Small intestine (tissue), 16 donors: ENCODE measurements at places on chromosomes 2 and 18.

GRCh38 chr18:21443776-21444464 lies 156.6 kb downstream of the ESCO1 start:
- DNase-seq = no peak

DNA sequence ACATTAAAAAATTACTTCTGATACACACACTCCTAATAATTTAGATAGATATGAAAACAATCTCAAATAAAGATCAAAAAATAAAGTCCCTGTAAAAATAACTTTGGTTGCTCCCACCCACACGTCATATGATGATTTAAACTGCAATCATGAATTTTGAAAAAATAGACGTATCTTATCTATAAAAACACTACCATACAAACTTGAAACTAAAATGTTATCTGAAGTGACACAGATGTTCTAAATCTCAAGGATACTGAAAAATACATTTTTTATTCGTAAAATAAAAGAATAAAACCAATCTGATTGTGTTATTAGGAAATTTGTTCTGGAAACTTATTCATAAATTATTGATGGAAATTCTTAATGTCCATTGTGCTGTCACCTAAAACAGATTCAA lies 8.1 kb upstream of the BOLA3 start:
- no peak for DNase-seq

GRCh38 chr2:238494573-238494961 lies 67.8 kb downstream of the ASB1 start:
- DNase-seq = no peak

GRCh38 chr18:37019157-37019827 lies 190.4 kb downstream of the KIAA1328 start:
- DNase-seq = no peak

DNA sequence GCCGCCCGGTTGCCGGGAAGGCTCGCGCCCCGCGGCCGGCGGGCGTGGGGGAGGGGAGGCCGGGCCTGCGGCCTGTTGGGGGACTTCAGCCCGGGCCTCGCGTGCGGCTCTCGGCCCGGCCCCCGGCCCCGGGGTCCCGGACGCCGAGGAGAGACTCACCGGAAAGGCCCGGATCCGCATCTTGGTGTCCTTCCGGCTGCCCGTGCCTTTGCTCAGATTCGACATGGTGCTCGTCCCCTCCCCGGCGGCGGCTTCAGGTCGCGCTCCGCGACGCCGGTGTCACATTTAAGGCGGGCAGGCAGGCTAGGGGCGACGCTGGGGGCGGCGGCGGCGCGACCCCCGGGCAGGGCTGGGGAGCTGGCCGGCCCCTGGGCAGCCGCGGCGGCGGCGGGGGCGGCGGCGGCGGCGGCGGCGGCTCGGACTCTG lies 365 bp downstream of the CUL3 start:
- peak; percentile 79 for DNase-seq

DNA sequence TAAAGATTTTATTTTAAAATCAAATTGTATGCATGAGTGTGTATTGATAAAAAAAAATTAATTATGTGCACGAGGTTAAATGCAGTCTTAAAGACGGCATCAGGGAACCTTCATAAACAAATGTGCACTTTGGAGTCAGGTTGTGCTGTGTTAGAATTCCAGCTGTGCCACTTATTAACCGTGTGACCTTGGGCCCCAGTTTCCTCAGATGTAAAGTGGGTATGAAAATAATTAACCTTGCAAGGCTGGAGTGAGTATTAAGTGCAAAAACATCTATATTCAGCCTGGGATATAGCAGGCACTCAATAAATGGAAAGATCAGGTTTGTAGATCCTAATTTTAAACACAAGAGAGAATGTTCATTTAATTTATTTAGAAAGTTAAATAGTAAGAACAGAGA lies 14.5 kb upstream of the MYCN start:
- peak; percentile 30 for DNase-seq

GRCh38 chr2:239118264-239118663 lies 270.4 kb downstream of the TWIST2 start:
- DNase-seq = no peak

DNA sequence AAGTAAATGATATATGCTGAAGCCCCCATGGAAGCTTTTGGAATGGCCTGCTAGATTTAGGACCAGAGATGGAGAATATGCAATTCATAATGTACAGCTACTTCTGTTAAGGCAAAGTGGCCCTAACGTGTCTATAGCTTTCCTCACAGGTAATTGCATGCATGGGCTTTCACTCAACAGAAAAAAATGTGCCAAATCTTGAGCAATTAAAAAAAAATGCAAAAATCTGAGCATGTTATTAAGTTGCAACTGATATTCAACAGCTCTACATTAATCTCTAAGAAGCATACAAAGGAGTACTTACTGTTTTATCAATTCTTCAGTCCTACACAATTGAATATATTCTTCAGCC lies 79.6 kb downstream of the EFEMP1 start:
- no peak for DNase-seq

DNA sequence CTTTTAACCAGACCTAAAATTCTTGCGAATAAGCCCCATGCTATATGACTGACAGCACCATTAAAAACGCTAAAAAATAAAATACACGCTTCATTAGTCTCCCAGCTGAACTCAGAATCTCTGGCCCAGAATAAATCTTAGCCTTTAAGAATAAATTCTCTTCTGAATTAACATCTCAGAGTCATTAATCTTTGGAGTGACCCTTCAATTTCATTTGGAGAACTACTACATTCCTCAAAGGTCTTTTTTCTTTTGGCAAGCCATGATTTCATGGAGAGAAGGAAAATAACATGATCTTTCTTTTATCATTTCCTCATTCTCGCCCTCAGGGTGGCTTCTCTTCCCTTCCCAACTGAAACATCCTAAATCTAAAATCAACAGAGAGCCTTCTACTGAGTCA lies 259.0 kb downstream of the AFF3 start:
- DNase-seq = no peak

- peak; percentile 79 for DNase-seq
These were observed 21.1 kb downstream of the CPS1 start for GRCh38 chr2:210577263-210578071.

DNA sequence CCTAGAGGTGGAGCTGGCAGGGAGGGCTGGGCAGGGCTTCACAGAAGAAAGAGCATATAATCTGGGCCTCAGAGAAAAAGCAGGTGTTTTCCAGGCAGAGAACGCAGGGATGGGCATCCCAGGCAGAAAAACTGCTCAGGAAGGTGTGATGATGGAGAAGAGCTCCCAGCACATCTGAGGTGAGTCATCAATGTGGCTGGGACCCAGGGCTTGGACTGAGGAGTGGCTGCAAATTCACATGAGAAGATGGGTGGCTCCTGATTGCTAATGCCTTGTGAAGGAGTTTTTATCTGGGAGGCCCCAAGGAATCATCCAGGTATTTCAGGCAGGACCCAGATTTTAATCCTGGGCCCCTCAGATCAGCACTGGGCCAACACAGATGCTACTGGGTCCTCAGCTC lies 10.2 kb downstream of the IL1F10 start:
- DNase-seq = peak; percentile 48

GRCh38 chr18:50937183-50937582 lies 30.7 kb upstream of the ELAC1 start:
- DNase-seq = no peak

GRCh38 chr2:21104030-21104660 lies 19.6 kb upstream of the TDRD15 start:
- peak; percentile 71 for DNase-seq

DNA sequence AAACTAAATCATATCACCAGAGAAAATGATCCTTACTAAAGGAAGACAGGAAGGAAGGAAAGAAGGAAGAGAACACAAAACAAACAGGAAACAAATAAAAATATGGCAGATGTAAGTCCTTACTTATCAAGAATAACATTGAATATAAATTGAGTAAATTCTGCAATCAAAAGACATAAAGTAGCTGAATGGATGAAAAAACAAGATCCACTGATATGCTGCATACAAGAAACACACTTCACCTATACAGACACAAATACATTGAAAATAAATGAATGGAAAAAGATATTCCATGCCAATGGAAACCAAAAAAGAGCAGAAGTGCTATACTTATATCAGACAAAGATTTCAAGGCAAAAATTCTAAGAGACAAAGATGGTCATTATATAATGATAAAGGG lies 18.0 kb upstream of the SRD5A2 start:
- no peak for DNase-seq

DNA sequence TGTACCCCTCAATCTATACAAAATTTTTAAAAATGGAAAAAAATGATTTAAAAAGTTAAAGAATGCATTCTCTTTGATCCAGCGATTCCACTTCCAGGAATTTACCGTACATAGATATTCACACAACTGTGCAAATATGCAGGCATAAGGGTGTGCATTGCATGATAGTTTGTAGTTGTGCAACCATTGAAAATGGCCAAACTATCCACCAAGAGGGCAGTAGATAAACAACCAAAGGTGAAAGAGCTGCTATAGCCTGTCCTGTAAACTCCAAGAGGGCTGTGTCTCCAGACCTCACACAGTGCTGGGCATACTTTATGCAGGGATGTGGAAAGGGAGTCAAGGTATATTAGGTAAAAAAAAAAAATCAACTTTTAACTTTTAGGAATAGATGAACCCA lies 116.5 kb upstream of the NEDD4L start:
- DNase-seq = no peak

DNA sequence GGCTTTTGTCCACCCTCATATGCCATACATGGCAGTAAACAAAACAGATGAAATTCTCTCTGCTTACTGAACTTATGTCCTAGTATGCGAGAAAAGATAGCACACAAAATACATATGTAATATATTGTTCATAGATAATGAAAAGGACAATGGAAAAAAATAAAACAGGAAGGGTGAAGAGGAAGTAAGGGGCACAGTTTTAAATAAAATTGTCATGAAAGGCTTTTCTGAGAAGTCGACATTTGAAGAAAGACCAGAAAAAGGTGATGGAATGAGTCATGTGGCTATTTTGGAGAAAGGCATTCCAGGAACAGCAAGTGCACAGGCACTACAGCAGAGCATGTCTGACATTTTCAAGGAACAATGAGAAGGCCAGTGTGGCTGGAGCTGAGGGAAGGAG lies 56.4 kb downstream of the KCNH7 start:
- DNase-seq = no peak

DNA sequence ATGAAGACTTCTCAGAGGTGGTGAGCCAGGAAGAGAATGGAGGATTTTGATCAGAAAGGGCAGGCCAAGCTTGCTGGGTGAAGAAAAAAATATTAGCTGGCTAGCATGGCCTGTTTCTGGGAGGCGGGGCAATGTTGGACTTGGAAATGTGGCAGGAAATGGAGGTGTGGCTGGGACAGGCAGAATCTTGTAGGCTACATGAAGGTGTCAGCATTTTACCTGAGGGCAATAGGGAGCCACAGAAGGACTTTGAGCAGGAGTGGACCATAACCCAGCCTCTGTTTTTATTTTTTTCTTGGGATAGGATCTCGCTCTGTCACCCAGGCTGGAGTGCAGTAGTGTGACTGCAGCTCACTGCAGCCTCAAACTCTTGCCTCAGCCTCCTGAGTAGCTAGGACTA lies 31.7 kb downstream of the EMX1 start:
- DNase-seq = peak; percentile 81

DNA sequence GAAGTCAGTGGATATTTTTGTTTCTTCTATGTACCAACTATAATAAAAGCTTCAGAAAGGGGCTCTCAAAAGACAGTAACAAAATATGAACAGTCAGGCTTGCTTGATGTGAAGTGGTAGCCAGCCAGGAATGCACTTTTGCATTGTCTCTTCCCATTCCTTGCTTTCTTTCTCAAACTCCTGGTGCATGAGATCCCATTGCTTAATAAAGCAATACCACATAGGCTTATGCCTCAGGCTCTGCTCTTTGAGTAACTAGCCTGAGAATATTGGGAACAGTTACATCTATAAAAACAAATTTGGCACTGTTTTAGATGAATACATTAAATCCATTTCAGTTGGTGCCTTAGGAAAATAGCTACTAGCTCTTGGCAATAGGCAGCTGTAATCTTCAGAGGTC lies 62.6 kb upstream of the ST6GAL2 start:
- DNase-seq = no peak

- DNase-seq = no peak
These were observed 453.4 kb downstream of the KCNJ3 start for GRCh38 chr2:155151945-155152344.

GRCh38 chr2:231601356-231602229 lies 8.9 kb downstream of the TEX44 start:
- peak; percentile 93 for DNase-seq

GRCh38 chr18:45112682-45113081 lies 432.0 kb downstream of the SETBP1 start:
- DNase-seq = no peak

GRCh38 chr2:113211226-113212105 lies 37.7 kb downstream of the PSD4 start:
- no peak for DNase-seq

DNA sequence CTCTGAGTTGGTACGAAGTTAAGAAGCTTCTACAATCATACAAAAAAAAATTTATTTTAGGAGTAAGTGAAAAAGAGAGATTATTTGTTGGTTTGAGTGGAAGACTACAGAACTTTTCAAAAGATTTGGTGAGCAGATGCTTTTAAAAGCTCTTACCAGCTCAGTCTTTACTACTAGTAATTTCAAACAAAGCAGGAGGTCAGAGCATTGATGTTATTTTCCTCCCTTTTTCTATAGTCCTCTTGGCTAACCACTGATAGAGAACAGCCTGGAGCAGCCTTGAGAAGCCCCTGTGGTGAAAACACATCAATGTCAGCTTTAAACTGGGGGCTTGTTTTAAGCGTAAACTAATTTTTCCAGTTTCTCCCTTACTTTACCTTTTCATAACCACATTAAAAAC lies 559.3 kb upstream of the CDH2 start:
- no peak for DNase-seq

DNA sequence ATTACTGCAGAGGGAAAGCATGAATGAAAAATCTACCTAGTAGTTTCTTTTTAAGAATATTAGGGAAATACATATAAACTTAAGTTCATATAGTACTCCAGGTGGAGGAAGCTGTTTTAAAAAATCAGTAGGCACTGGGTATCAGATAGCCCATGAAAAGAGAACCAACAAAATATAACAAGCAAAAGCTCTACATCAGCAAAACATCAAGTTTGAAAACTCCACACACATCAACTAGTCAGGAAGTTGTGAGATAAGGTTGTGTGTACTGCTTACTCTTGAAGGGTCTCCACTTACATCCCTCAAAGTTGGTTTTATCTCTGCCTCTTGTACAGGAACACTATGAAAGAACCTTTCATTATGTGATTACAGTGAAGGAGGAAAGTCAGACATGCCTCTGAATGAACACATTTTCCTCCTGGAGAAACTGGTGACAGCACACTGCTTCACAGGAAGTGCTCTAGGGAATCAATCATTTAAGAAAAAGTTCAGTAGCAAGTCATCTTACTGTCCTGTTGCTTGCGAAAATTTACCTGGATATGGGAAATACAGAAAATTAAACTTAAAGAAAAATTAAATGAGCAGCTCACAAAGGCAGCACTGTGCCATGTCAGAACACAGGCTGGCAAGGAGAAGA lies 57.7 kb downstream of the THADA start:
- no peak for DNase-seq

DNA sequence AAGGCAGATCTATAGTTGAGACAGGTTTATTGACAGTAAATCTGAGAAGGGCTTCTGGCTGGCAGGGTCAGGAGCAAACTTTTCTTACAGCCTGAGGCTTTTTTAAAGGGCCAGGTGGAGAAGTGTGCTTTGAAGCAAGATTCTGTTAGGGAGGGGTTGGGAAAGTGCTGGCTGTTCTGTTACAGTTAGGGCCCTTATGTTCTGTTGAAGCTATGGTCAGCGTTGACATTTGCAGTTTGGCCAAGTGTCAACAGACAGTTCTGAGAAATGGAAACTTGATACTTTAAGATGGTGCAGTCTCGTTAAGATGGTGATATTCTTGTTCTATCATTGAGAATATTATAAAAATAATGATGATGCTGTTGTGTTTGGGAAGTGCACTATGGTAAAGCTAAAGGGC lies 154.2 kb downstream of the RDH14 start:
- no peak for DNase-seq
